ENCODE measurements at places on chromosomes 1 and 21. TPM values are rescaled to one million over a fixed set of nuclear protein-coding genes. Genes with fewer than 3 reads are reported as not detected.

DNA sequence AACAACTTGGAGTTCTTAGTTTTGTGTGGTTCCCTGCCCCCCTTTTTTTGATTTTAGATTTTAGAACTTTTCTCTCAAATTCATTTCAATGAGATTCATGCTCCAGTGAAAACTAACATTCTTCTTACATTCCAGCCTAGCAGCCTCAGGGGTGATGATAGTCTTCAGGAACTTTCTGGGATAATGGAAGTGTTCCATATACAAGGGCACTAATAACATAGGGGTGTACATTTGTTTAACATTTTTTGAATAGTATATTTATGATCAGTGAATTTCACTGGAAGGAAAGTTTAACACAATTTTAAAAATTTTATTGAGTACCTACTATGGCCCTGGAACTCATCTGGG is 61.4 kb upstream of the ZNF648 start:
- DNase-seq: no peak

GRCh38 chr21:43640400-43640799 is 18.9 kb downstream of the HSF2BP start:
- no peak for DNase-seq

CCDC185 gene
- not detected for total RNA-seq

ACKR1 gene
- total RNA-seq: 156 TPM
